Karpas-422 (cell line): ENCODE measurements at places on chromosomes 5 and 9. TPM values are rescaled to one million over a fixed set of nuclear protein-coding genes. Genes with fewer than 3 reads are reported as not detected.

PRDM12 gene
- total RNA-seq: 0.07 TPM in 1 of 2 replicates, not detected in the other

HSPA4 gene
- 72.2 and 122 TPM in 2 replicates for total RNA-seq

DNA sequence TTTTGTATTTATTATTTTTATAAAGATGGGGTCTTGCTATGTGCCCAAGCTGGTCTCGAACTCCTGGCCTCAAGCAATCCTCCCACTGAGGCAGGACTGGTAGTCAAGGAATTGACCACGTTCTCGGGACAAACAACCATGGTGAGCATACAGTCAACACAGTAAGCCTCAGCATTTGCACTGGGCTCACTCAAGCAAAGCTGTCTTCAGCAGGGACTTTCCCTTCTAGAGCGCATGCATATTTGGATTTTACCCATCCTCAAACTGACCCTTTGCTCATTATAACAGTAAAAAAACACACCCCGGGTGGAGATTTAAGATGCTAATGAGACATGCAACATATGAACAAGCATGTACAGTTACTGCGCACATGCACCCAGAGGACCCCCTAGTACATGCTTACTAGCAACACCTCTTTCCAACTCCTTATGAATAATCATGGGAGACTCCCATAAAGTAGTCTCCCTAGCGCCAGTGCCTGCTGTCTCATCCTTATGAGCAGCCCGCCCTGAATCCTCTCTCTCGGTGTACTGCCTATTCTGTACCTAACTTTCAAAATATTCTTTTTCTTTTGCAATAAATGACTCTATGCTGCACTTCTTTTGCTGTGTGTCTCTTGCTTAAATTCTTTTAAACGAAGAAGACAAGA lies 41.5 kb downstream of the C5orf22 start:
- H3K27me3 ChIP-seq: no peaks in the 10 kb centered on the region
- DNase-seq: peak; percentile 30
- no peak overlapping the region for H3K4me3 ChIP-seq
- no peaks in the 10 kb centered on the region for H3K36me3 ChIP-seq
- peaks cover 3% of the 10 kb centered on the region for H3K4me1 ChIP-seq
- no peak overlapping the region for H3K27ac ChIP-seq

DNA sequence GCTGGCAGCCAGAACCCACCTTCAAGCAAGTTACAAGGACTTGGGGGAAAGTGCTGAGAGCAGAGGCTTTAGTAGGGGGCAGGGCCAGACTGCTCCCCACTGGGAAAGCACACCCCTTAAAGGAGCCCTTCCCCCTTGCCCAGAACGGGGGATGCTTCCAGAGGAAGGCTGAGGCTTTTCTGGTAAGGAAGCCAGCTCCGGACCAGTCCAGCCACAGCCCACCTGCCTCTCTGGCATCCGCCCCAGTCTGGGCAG lies 4.2 kb upstream of the DPM2 start:
- DNase-seq: no peak
- no peaks in the 10 kb centered on the region for H3K27me3 ChIP-seq
- peaks cover 28% of the 10 kb centered on the region for H3K4me1 ChIP-seq
- H3K4me3 ChIP-seq: no peak overlapping the region
- no peak overlapping the region for H3K27ac ChIP-seq

ACTBL2 gene
- total RNA-seq: not detected in 2 replicates

LOX gene
- not detected in 2 replicates for total RNA-seq

DNA sequence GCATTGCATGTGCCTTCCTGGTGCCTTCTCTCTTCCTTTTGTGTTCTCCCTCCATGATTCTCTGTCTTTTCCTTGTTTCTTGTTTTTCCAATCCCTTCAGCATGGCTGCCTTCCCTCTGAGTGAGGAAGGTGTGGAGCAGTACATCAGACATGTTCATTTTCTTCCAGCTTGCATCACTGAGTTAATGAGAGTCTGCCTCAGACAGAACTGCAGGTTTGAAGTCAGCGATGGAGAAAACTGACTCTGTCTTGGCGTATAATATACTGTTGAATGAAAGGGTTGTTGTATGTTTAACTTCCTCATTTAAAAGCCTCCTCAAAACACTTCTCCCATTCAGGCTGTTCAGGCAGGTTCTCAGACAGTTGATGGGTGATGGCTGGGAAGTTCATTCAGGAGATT lies 129.3 kb downstream of the KDM4C start:
- no peaks in the 10 kb centered on the region for H3K27me3 ChIP-seq
- peaks cover 42% of the 10 kb centered on the region for H3K4me1 ChIP-seq
- H3K27ac ChIP-seq: no peak overlapping the region
- no peaks in the 10 kb centered on the region for H3K36me3 ChIP-seq
- H3K4me3 ChIP-seq: no peak overlapping the region
- no peak for DNase-seq

GRCh38 chr5:177302354-177303110 lies 987 bp downstream of the RAB24 start:
- DNase-seq: peak; percentile 53
- H3K36me3 ChIP-seq: peaks cover 19% of the 10 kb centered on the region; the same call in 1 of the 2 replicates
- no peak overlapping the region; the same call in 1 of the 2 replicates for H3K27ac ChIP-seq
- peak overlapping the region; percentile 86 for H3K4me3 ChIP-seq

DNA sequence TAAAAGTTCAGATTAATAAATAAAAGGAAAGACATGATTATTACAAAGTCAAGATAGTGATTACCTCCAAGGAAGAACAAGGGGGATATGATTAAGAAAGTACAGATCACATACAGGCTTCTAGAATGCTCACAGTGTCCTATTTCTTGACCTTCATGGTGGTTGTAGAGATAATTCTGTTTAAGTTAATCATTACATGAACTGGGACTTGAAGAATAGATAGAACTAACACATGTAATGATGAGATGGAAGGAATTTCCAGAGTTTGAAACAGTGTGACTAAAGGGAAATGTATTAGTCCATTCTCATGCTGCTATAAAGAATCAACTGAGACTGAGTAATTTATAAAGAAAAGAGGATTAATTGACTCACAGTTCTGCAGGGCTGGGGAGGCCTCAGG lies 72.7 kb downstream of the LURAP1L start:
- no peaks in the 10 kb centered on the region for H3K4me1 ChIP-seq
- H3K4me3 ChIP-seq: no peak overlapping the region
- H3K36me3 ChIP-seq: no peaks in the 10 kb centered on the region
- no peak overlapping the region for H3K27ac ChIP-seq

PTPA gene
- total RNA-seq: 62.7 and 98.6 TPM in 2 replicates
